NCI-H1092 (cell line): ENCODE measurements at places on chromosomes 11 and 22.
A peak's percentile ranks its signal among the peaks of the same experiment; 100 is the strongest.

GRCh38 chr22:47369431-47370015 is 607.1 kb downstream of the TBC1D22A start:
- no peak for DNase-seq

DNA sequence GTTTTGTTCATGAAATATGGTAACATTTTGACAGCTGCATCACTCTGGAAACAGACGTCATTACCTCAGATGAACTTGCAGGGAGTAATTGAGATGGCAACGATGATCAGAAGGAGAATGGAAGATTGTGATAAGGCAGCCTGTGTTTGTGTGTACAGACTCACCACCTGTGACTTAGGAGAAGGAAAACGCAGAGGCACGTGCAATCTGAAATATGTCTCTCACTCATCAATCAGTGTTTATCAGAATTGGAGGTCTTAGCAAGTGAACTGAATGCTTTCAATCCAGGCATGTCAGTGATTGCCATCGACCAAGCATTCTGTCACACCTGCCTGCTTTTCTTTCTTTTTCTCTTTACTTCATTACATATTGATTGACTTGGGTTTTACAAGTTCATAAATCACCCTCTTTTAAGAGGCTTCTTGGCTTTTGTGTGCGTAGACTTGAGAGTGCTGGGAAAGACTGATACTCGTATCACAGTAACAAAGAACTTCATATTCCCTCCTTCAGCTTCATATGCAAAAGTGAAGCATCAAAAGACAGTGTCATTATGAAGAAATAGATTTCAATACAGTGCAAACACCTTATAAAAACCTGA is 24.6 kb downstream of the FAT3 start:
- no peak for DNase-seq

- no peak for DNase-seq
Observed at GRCh38 chr22:19336133-19337075, 44.9 kb upstream of the CLTCL1 start.

GRCh38 chr11:132423266-132423665 is 1052.9 kb downstream of the NTM start:
- DNase-seq: peak; percentile 61

GRCh38 chr11:64753380-64754123 is 6.2 kb downstream of the PYGM start:
- DNase-seq: no peak

DNA sequence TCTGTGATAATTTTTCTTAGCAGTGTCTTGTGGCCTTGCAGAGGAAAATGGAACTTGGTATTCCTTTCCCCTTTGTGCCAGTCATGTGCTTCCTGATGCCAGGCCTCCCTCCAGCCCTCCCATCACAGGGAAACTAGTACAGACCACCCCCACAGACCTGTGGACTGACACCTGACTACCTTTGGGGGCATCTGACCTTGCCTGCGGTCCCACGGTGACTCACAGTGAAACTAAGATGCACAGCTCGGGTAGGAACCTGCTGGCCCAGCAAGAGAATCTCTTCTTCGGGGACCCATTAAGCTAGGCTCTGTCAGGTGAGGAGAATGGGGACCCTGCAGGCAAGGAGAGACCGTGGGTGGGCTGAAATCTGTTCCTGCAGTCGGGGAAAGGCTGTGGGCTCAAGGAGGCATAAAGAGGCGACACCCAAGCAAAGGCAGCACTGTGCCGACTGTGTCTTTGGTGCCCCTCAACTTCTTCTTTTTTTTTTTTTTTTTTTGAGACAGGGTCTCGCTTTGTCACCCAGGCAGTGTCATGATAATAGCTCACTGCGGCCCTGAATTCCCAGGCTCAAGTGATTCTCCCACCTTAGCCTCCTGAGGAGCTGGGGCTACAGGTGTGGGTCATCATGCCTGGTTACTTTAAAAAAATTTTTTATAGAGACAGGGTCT is 20.8 kb upstream of the PEX26 start:
- no peak for DNase-seq

DNA sequence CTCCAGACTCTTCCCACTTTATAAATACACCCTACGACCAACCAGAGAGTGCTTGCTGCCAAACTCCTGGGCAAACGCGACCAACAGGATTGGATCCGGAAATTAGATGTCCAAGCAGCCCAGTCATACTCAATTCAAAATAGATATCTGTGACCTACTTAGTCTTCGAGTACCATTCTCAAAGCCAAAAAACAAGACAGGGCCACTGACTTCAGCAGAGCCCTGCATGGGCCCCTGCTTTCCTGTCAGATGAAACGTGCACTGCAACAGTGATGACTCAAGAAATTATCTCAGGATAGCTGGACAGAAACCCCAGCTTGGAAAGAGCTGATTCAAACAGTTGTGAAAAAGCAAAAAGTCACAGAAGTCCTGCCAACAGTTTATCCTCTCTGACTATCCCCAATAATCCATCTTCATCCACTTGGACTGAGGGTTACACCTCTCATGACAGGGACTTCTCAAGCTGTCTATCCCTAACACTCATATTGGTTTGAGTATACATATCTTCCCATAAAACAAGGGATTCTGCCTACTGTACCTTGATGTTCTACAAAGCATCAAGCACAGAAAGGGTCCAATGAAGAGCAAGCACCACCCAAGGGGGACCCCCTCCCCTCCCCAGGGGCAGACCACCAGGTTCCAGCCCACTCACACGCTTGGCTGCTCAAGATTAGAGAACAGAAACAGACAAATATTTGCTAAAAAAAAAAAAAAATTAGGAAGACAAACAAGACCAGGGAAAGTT is 17.4 kb downstream of the SMCO4 start:
- DNase-seq: no peak

- no peak for DNase-seq
Observed at GRCh38 chr11:115527534-115528125, 23.4 kb upstream of the CADM1 start.

DNA sequence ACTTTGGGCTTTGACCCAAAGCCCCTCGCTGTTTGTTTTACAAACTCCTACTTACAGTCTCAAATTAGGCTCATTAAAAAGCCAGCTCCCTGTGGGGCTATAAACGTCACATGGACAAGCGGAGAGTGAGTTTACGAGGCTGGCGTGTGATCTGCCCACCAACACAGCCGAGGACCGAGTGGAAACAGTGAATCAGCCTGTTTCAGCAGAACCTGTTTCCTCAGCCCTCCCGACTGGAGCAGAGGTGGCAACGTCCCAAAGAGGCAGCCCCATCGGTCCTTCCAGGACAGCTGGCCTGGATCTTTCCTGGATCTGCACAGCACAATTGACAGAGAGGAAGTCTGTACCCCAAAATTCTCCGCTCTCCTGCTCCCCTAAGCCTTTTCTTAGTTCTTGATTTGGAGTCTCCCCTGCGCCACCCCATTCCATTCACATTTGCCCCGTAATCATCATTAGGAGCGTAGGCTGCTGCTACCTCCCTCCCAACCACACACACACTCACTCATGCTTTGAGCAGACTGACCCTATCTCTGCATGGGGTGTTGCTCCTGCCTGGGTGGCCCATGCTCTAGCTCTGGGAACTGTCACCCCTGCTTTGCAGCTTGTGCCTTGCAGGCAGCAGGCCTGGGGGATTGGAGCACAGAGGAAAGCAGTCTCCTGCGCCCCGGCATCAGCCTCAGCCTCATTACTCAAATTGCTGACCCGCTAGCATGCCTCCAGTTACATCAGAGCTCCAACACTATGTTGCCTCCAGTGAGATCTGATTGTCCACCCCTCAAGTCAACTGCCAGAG is 117.8 kb downstream of the NAT10 start:
- DNase-seq: no peak

DNA sequence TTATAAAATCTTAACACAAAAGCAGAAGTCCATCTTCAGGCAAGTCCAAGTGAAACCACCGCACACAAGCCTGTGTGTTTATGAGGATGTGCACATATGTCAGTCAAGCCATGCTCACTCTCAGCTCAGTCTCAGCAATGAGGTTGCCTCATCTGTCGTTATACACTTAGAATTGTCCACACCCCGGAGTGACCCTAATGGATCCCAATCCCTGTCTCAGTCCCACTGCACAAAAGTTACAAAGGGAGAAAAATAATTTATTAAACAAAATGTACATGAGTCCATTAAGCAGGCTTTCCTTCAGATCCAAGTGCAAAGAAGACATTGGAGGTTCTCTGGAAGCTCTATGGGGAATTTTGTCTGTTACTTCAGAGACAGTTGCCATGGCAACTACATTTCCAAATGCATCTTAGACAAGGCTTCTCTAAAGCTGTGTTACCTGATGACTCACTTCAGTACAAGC is 24.4 kb downstream of the OR8B12 start:
- no peak for DNase-seq
